ENCODE measurements at places on chromosomes 4 and X.

GRCh38 chr4:123230061-123230460, 166.5 kb upstream of the SPRY1 start:
- no peak for DNase-seq

GRCh38 chr4:26978387-26979053, 117.9 kb downstream of the STIM2 start:
- DNase-seq, result no peak

DNA sequence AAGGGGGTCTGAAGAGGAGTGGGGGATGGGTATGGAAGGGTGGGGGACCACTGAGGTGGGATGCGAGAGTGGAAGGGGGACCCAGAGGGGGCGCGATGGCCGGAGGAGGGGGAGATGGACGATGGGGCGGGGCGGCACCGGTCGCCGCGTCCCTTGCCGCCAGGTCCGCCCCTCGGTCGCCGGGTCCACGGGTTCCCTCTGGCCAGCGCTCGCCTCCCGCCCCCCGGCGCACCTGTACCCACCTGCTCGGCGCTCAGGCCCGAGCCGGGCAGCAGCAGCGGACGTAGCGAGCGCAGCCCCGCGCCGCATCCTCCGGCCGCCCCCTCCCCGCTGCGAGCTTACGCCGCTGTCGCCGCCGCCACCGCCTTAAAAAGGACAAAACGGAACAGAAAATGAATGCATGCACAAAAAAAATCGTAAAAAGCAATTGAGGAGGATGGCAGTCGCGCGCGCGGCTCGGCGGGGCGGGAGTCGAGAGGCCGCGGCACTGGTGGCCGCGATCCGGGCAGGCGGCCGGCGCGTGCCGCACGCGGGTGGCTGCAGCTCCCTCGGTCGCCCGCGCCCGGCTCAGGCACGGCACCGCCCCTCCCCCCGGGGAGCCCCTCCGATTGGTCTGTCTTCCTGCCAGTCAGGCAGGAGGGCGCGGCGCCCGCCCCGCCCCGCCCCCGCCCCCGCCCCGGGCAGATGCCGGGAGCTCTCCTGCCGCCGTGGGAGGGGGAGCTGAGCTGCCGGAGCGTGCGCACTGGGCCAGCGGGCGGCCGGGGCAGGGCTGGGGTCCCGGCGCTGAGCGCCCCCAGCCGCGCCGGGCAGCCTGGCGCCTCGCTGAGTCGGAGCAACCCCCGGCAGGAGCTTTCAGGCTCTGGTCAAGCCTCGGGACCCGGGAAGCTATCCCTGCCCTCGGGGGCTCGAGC, at the start of gene JAKMIP1:
TSS of gene JAKMIP1 (minus strand) at position 539 of the 911 bp plus-strand sequence. CDS start 87,699 bp downstream, outside the sequence.
- peak; percentile 99 for DNase-seq

DNA sequence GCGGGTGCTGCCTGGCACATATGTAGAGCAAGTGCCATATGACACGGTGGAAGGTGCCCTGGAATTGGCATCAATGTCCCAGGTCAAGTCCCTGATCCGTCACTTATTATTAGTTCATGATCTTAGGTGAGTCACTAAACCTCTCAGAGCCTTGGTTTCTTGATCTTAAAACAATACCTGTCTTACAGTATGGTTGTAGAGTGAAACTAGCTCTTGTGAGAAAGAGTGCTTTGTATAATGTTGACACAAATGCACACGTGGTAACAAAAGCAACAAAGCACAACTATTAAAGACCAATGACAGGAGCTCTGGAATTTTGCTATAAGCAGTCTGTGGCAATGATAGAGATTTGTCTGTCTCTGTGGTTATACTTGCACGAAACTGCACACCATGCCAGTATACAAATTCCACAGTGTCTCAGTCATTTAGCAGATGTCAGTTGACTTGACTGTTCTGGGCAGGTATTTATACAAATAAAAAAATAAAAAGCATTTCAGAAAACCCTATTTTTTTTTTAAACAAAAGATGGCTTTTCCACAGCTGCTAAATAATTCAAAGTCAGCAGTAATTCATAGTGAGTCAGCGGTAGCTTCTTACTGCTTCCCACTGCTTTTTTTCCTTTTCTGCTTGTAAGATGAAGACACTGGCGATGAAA, 19.7 kb upstream of the ACSL1 start:
- no peak for DNase-seq

- DNase-seq, result no peak
Observed at GRCh38 chr4:25080571-25080970, 49.8 kb upstream of the LGI2 start.

- no peak for DNase-seq
Observed at GRCh38 chr4:79431839-79432238, 23.8 kb upstream of the GK2 start.

GRCh38 chrX:23784470-23785331, 1.7 kb downstream of the SAT1 start:
- peak; percentile 29 for DNase-seq

DNA sequence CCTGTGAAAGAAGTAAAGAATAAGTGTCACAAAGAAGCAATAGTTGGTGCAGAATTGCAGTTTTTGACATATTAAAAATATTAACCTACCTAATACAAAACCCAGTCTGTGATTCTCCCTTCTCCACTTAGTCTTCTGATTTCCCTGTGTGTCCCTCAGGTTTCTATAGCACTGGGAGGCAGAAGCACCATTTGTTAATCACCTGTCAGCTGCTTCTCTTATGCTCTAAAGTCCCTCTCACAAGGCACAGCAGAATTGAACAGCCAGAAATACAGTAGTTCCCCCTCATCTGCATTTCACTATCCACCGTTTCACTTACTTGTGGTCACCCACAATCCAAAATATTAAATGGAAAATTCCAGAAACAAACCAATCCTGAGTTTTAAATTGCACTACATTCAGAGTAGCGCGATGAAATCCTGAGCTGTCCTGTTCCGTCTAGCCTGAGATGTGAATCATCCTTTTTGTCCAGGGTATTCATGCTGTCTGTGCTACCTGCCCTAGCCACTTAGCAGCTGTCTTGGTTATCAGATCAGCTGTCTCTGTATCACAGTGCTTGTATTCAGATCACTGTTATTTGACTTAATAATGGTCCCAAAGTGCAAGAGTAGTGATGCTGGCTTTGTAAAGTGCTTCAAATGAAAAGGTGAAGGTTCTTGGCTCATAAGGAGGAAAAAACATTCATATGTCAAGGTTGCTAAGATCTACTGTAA, 984.1 kb upstream of the GRID2 start:
- DNase-seq, result no peak

DNA sequence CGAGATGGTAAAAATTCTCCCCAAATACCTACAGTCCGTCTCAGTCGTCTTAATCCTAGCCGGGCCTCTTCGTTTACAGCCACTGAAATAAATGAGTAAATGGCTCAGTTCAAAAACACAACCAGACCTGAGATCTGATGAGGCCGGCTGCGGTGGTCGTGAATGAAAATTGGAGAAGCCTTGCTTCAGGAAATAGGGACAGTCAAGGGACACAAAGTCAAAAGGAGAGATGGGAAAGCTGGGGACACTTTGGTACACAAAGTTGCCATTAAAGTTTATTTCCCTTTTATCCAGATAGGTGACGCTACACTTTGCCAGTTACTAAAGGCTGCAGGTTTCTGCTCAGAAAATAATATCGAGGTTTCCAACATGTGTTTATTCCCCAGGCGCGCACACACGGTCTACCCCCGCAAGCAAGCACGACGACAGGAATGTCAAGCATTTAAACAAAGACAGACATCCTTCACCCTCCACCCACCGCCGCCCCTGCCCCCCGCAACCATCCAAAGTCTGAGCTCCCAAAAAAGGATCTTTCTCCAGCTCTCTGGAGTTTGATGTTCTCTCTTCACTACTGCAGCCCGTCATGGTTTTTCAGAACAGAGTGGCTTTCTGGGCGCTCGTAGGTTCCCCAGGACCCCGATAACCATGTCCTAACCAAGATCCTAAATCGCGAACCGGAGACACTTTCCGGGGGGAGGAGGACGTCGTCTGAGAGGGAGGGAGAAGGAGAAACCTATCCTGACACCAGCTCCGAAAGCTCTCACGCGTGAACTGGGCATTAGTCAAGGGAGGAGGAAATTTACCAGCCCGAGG, 1.3 kb upstream of the PCDH7 start:
- no peak for DNase-seq

DNA sequence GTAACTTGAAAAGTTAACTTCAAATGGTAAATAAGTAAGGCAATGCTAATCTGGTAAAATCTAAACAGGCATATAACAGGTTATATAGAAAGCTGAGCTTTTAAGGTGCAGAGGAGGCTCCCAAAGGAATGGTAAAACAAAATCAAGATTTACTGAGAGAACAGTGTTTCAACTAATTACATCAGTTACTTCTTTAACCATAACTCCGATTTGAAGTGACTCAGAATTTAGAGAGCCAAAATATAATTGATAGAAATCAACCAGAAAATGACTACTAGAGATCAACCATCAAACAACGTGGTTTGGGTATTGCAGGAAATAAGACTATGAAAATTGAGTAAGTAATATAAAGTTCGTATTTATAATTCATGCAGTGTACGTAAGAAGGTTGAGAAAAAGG, 6.9 kb downstream of the G3BP2 start:
- no peak for DNase-seq

GRCh38 chr4:152166567-152166966, 369.3 kb downstream of the FBXW7 start:
- peak; percentile 9 for DNase-seq

- no peak for DNase-seq
Observed at GRCh38 chrX:150889131-150889530, 9.3 kb downstream of the CD99L2 start.

GRCh38 chr4:164060456-164060855, 566.0 kb downstream of the TMA16 start:
- no peak for DNase-seq

DNA sequence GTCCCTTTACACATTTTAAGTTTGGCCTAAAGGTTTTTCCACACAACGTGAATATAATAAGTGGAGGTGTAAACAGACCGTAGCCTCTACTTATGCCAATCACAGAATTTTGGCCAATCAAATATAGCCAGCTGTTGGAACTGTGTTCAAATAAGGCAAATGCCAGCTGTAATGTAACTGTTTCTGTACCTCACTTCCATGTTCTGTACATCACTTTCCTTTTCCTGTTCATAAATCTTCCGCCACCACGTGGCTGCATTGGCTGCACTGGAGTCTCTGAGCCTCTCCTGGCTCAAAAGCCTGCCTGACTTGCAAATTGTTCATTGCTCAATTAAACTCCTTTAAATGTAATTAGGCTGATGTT, 105.1 kb upstream of the SMIM31 start:
- no peak for DNase-seq

DNA sequence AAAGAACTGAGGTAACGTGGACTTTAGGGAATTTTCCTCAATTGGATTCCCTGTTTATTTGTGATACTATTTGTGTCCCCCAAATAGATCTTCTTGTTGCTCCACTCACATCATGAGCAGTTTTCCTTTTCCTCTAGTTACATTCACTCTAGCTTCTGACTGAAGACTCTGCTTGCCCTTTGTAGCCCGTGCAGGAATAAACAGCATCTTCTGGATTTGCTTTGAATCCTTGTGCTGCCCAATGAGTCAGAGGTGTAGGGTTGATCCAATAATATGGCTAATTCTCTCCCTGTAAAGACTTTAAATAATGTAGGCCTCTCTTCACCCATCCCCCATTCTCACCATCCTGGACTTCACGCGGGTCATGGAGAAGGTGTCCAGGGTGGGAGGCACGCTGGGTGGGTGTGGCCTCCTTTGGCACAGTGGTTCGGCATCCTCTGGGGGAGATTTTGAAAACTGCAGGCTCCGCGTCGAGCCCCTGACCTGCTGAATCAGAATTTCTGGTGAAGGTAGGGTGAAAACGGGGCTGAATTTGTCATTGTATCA, 9.0 kb downstream of the HAND2 start:
- DNase-seq, result no peak

- no peak for DNase-seq
Observed at GRCh38 chr4:107318078-107318477, 282.0 kb upstream of the DKK2 start.

GRCh38 chr4:54484383-54484782, 173.4 kb upstream of the KIT start:
- no peak for DNase-seq

DNA sequence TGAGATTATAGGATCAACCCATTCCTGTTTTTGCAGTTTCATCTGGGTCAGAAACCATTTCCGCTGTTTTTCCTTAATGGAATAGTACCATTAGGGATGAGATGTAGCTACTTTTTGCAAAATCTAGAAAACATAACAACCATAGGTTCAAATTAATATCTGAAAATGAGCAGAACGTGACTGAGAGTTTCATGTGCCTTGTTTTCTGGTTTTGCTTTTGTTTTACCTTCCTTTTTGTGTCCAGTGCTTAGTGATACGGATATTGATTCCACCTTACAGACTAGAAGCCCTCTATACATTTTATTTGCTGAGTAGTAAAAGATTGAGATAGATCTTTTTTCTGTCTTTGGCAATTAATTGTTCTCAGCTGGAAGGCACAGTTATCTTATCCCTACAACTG, 46.5 kb downstream of the SNX25 start:
- no peak for DNase-seq

GRCh38 chrX:123648028-123648810, 84.6 kb downstream of the THOC2 start:
- DNase-seq, result no peak

DNA sequence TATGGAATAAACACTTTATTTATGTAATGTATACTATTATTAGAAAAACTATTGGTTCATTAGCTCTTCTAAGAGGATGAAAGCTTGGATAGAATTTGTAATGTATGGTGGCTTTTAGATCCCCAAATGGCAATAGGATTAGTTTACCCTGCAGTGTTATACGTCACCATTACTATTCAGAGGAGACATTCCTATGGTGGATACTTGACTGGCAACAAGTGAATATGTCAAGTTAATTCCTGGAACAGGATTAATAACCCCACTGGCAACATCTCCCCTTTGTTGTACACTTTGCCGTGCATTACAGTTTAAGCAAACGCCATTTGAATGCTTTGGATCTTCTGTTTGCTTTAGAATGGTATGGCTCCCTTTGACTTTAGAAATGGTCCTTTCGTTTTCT, 420.3 kb downstream of the FAM47B start:
- no peak for DNase-seq

DNA sequence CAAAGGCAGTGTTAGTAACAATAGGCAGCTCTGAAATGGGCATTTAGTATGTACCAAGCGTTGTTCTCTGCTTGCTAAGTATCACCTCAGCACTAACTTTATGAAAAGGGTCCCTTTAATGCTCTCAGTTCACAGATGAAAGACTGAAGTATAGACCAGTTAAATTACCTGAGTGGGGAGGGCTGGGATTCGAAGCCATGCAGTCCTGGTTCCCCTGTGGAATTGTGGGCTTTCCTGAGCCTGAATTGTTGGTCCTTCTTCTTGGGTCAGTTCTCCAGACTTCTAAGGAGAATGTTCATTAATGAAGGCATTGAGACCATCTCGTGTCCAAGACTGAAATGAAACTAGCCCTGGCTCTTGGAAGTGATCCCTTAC, 7.7 kb upstream of the PRDM8 start:
- DNase-seq, result no peak

DNA sequence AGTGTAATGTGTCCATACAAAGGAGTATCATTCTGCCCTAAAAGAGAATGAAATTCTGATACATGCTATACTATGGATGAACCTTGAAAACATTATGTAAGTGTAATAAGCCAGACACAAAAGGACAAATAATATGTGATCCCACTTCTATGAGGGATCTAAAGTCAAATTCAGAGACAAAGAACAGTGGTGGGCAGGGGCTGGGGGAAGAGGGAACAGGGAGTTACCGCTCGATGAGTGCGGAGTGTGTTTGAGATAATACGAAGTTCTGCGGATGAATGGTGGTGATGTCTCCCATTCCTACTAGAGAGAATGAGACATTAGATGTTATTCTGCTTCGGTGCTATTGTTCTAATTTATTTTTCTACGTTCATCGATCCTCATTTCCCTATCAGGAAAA, 46.1 kb upstream of the TLR2 start:
- no peak for DNase-seq
